Upper lobe of right lung (tissue), 1 donor: ENCODE measurements at places on chromosomes 2 and 18.

DNA sequence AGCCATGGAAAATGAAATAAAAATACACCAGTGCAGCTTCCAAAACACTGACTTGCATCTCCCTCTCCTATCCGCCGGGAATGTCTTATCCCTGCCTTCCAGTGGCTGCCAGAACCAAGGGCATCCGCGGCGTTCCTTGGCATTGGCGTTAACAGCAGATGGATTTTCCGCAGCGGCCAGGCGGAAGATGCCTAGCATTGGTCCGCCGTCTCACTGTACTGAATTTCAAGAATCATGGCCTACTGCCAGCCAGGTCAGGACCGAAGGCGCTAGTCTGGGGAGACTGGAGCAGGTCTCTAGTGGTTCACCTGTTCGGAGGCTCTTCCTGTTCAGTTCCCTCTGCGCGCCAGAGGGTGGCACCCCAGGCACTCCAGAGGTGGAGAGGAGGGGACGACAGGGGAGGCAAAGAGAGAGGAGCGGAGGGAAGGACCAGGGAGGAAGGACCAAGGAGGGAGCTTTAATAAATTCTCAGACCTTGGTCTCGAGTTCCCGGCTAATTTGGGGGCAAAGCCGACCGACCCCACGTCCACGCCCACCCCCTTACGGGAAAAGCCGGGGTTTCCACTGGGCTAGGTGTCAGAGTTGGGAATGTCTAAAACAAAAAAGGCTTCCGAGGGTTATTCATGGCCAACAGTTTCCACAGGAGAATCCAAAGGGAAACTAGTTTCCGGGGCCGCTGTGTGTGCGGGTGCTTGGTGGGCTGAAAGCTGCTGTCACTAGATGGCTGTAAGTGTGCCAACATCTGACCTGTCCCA lies 3.7 kb upstream of the BCL2L11 start:
- peak; percentile 81 for DNase-seq

- no peak for DNase-seq
Observed at GRCh38 chr2:86562485-86562921, 740 bp downstream of the CHMP3 start.

DNA sequence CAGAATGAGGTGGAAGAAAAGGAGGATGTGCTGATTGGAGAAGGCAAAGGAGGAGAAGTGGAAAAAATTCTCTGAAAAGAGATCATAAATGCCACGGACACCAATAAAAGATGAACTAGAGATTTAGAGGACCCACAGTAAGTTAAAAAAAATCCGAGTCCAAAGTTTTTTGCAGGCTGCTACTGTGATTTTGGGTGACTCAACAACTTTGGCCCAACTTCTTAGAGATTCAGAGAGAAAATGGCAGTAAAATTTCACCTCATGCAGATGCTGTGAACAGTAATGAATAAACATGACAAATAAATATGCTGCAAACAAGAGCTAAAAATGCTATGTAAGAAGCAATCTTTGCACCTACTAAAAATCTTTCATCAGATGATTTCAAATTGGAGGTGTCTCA lies 176.9 kb upstream of the SESTD1 start:
- DNase-seq: no peak

- DNase-seq: no peak
Observed at GRCh38 chr2:229601936-229602335, 112.4 kb downstream of the DNER start.

DNA sequence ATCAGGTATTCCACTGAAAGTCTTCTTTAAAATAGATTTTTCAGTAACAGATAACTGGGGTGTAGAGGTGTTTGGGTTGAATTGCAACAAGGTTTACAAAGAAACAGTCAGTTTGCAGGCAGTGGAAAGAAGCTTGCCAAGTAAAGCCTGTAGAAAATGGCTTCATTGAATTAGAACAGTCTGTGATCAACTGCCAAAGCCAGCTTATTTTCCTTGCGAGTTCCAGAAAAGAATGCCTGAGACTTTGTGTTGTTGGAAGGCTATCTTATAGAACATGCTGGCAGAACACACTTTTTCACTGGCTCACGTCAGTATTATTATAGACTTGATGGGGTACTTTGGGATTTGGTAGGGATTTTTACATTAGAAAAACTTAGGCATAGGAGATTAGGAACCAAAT lies 601.0 kb downstream of the XIRP2 start:
- no peak for DNase-seq

DNA sequence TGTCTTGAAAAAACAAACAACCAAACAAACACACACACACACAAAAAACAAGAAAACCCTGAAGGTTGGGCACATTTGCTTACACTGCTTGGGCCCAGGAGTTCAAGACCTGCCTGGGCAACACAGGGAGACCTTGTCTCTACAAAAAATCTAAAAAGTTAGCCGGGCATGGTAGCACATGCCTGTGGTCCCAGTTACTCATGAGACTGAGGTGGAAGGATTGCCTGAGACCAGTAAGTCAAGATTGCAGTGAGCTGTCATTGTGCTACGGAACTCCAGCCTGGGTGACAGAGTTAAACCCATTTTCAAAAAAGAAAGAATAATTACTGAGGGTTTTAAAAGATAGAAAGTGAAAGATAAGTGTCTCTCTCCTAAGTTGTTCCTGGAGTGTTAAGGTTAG lies 103.4 kb downstream of the MBD5 start:
- DNase-seq: no peak

GRCh38 chr2:186347472-186347871 lies 138.6 kb upstream of the ZC3H15 start:
- DNase-seq: no peak

DNA sequence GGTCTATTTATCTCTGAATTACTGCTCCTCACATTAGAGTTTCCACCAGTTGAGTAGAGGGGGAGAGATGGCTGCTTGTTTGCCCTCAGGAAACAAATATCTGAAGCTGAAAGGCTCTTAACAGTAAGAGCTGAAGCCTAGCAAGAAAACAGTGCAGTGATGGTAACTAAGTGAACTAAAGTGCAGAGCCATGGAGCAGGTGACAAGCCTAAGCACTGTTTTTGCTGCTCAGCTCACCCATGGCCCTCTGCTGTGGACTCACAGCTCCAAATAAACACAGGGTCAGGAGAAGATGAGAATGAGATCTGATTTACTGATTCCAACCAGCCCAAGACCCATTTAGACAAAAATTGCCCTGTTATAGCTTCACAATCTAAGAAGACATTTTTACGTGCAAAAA lies 118.4 kb downstream of the ETAA1 start:
- no peak for DNase-seq

GRCh38 chr18:56756966-56757365 lies 105.8 kb downstream of the WDR7 start:
- DNase-seq: no peak

- DNase-seq: no peak
Observed at GRCh38 chr2:234994438-234995321, 42.9 kb downstream of the SH3BP4 start.

GRCh38 chr2:7584017-7584416 lies 666.8 kb downstream of the RNF144A start:
- DNase-seq: no peak

DNA sequence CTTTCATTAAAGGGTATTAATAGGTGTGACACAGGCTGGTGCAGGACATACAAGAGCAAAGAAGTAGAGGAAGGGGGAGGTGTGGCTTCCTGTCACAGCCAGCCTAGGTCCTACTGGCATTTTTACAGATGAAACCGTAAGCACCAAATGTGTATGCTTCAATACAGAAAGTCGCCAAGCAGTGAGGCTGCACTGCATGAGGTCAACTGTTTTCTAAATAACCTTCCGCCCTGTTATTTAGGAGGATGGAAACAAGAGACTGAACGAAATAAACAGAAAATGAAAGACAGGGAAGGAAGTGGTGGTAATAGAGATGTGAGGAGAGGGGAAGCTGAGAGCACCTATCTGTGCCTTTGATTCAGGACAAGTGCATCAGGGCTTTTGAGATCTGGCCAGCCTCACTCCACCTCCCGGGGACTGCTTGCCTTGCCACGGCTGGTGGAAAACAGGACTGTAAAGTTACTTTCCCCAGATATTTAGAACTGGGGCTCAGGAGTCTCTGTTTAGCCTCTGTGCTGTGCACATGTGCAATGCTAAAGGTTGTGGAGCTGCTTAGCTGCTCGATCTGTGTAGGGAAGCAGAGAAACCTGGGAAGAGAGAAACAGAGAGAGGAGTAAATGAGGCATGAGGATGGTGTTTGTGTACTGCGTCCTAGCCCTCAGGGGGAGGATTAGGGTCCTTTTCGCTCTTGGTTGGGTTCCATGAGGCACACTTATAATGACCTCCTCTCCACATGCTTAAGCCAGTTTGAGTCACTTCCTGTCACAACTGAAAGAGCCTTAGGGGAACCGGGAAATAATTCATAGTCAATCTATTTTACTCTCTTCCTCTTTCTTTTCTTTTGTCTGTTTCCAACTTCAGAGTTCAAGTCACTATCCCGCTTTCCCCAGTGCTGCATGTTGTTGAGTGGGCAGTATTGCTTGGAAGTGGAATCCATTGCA lies 62.3 kb upstream of the BOD1L2 start:
- DNase-seq: no peak

DNA sequence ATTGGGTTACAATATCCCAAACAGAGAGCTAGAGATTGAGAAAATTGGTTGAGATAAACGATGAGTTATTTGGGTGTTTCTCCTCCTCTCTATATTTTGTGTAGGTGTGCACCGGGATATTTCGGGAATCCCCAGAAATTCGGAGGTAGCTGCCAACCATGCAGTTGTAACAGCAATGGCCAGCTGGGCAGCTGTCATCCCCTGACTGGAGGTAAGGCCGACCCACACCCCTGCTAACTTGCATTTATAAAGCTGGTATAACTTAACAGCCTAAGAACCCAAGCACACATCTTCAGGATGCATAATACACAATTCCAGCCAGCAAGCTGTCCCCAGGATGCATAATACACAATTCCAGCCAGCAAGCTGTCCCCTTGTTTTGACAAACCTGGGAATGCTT lies 124.6 kb upstream of the TTC39C start:
- no peak for DNase-seq
